ENCODE measurements at places on chromosomes 2 and 18.

DNA sequence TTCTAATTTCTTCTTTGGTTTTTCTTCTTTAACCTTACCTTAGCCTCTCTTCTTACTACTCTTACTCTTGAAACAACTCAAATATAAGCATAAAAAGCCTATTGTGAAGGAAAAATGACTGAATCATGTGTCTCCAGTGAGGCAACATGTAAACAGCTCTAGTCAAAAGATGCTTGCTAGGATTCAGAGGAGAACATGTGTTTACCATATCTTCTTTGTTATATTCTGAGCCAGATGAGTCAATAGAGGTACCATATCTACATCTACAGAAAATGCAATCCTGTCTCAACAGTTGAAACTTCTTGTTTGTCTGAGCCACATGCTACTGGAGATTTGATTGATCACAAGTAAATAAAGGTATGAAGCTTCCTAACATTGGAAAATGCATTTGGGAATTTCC lies 15.9 kb upstream of the FIGN start:
- DNase-seq: no peak

GRCh38 chr2:97982621-97983020 lies 13.1 kb downstream of the TMEM131 start:
- DNase-seq: no peak

DNA sequence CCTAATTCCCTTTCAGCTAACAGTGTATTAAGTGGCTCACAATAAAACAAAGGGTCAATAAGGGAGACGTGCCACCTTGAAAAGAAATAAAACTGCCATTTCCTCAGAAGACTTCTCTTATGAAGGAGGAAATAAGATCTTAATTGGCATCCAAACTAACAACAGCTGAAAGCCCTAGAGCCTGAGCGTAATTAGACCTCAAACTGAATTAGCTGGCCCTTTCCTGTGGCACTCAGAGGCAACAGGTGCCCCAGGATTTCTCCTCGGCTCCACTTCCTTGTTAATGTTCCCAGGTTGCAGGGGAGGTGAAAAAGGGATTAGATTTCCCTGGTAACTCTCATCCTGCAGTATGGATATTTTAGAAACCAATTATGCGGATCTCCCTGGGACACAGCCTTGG lies 804.3 kb downstream of the DCDC2C start:
- no peak for DNase-seq

DNA sequence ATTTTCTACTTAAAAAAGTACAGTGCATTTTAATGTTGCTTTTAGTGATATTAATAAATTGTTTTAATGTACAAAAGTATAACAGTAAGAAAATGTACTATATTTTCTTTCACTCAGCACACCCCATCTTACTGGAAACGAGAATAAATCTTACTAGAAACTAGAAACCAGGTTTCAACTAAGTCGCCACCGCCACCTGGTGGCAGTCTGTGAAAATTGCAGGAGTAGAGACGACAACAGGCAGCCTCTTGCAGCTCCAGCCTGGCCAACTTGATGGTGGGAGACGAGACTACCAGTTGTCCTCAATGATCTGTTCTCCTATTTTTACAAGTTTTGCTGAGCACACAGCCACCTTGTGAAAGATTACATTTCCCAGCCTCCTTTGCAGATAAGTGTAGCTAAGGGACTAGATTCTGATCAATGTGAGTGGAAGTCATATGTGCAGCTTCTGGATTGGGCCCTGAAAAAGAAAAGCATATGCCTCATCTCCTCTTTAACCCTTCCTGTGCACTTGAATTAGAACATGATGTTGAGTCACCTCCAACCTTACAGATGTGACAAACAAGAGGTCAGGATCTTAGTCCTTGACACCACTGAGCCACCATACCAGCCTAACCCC lies 8.7 kb downstream of the OTOF start:
- DNase-seq: peak; percentile 71

Data from astrocyte of the spinal cord (primary cell).